Activated CD8-positive, alpha-beta T cell treated with anti-CD3 and anti-CD28 coated beads, Interleukin-2, amount 10 ng/mL, durations not matched to agents 7 days and 5 days (primary cell): ENCODE measurements at places on chromosomes 7 and 10. TPM values are rescaled to one million over a fixed set of nuclear protein-coding genes. Genes with fewer than 3 reads are reported as not detected.

DNA sequence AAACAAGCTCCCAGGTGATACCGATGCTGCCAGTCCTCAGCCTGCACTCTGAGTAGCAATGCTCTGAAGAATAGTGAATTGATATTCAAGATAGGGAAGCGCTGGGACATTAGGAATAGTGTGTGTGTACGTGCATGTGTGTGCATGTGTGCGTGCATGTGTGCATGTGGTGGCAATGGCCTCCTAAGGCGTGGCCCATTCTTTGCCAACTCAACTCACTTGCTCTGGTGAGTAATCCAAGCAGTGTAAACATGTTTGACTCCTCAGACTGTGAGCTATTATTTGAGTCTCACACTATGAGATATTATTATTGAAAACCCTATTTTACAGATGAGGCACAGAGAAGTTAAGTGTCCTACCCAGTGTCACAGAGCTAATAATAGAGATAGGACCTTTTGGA, 186.6 kb downstream of the RAB11FIP2 start:
- no peaks in the 10 kb centered on the region for H3K4me1 ChIP-seq
- peaks cover 11% of the 10 kb centered on the region for H3K27me3 ChIP-seq
- H3K27ac ChIP-seq: no peak overlapping the region
- no peak overlapping the region for H3K4me3 ChIP-seq

DNA sequence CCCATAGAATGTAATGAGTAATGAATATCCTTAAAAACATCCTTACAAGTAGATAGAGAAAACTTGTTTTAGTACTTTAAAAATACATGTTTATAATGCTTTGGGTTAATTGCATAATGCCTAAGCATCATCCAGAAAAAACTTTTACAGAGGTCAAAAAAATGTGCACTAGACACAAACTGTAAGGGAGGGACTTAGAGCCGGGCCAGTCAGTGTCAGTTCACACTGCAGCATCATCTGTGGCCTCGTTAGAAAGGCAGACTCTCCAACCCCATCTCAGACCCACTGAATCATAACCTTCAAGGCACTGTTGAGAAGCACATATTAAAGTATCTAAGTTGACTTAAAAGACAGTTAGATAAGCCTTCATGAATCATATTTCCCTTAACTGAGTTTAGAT, 230.1 kb upstream of the PRPS1L1 start:
- no peaks in the 10 kb centered on the region for H3K27me3 ChIP-seq
- H3K4me1 ChIP-seq: no peaks in the 10 kb centered on the region
- DNase-seq: no peak
- no peak overlapping the region for H3K27ac ChIP-seq
- H3K36me3 ChIP-seq: no peaks in the 10 kb centered on the region
- no peak overlapping the region for H3K4me3 ChIP-seq

GRCh38 chr10:44929356-44930255, 18.5 kb downstream of the TMEM72 start:
- no peak overlapping the region for H3K27ac ChIP-seq
- H3K27me3 ChIP-seq: no peaks in the 10 kb centered on the region
- no peaks in the 10 kb centered on the region for H3K36me3 ChIP-seq
- H3K4me1 ChIP-seq: peaks cover 12% of the 10 kb centered on the region
- H3K4me3 ChIP-seq: no peak overlapping the region

- no peak overlapping the region for H3K4me3 ChIP-seq
- no peaks in the 10 kb centered on the region for H3K4me1 ChIP-seq
- no peak for DNase-seq
- H3K27me3 ChIP-seq: no peaks in the 10 kb centered on the region
- no peak overlapping the region for H3K27ac ChIP-seq
- no peaks in the 10 kb centered on the region for H3K36me3 ChIP-seq
Observed at GRCh38 chr10:2210088-2210487, 472.8 kb upstream of the ADARB2 start.

DNA sequence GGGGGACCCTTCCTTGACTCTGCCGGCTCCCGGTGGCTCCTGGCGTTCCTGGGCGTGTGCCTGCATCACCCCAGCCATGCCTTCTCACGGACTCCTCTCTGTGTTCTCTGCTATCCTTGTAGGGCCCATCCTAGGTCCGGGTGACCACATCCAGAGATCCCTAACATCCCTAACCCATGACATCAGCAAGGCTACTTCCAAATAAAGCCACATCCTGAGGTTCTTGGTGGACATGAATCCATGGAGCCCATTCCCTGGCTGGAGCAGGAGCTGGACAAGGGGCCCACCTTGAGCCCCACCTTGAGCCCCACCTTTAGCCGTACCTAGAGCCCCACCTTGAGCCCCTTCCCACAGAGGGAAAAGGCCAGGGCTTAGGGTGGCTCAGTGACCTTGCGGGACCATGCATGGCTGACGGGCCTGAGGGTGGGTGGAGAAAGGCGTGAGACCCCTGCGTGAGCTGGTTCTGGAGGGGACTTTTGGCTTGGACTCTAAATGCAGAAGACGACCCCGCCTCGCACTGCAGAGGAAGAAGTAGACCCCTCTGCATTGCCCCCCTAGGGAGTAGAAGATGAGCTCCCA, 58.5 kb upstream of the INPP5A start:
- no peak overlapping the region for H3K27ac ChIP-seq
- peaks cover 16% of the 10 kb centered on the region for H3K27me3 ChIP-seq
- no peak for DNase-seq

DNA sequence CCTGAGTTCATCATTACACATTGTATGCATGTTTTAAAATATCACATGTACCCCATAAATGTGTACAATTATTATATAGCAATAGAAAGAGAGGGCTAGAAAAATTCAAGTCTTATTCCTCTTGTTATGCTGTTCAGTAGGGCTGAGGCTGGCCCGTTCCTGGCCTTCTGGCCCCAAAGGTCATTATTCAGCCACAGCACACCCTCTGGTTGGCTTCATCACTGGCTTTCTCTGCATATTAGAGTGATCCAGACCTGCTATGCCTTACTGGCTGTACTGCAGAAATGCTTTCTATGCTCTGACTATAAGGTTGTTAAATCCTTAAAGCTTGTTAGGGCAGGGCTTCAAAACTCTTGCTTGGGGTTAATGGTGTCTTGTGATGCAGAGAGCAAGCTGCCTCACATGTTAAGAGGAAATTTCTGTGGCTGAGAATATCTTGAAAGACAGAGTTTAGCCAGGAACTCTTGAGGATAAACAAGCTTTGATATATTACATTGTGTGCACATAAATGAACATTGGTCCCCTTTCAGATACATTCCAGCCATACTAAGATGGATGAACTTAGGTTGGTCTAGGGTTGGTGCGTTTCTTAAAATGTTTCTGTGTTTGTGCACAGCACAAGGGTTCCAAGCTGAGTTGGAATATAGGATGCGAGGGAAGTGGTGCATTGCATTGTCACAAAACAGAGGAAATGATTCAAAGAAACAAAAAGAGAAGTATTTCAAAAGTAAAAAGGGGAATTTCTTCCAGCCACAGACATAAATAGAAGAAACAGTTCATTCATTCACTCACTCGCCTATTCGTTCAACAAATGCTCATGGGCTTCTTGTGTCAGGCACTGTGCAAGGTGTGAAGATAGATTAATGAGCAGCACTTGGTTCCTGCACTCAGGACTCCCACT, 61.6 kb upstream of the WDR11 start:
- no peaks in the 10 kb centered on the region for H3K27me3 ChIP-seq
- H3K27ac ChIP-seq: no peak overlapping the region
- no peak overlapping the region for H3K4me3 ChIP-seq
- H3K4me1 ChIP-seq: no peaks in the 10 kb centered on the region

The DNAJC12 gene
- total RNA-seq: 2.6 TPM

GRCh38 chr10:77810446-77811335, 115.9 kb downstream of the DLG5 start:
- H3K36me3 ChIP-seq: no peaks in the 10 kb centered on the region
- H3K4me3 ChIP-seq: no peak overlapping the region
- DNase-seq: no peak
- peaks cover 2% of the 10 kb centered on the region for H3K27me3 ChIP-seq
- H3K4me1 ChIP-seq: no peaks in the 10 kb centered on the region
- H3K27ac ChIP-seq: no peak overlapping the region
